Right lobe of liver (tissue), 6 donors: ENCODE measurements at places on chromosomes 12 and 14. TPM values are rescaled to one million over a fixed set of nuclear protein-coding genes. Genes with fewer than 3 reads are reported as not detected.

Gene HOXC6
- total RNA-seq, result not detected

Gene MRPS35
- total RNA-seq, result 34.6 TPM

Gene SMIM41
- not detected for total RNA-seq

Gene PLEKHA5
- total RNA-seq, result 15.4 TPM

Gene RPS6KL1
- total RNA-seq, result 4.9 TPM

Gene CEBPE
- not detected for total RNA-seq

Gene POTEG
- not detected for total RNA-seq

Gene CYP27B1
- total RNA-seq, result 1.4 TPM

Gene RDH5
- 47.3 TPM for total RNA-seq

Gene KCNA5
- total RNA-seq, result not detected

Gene IAPP
- total RNA-seq, result not detected

Gene FGFR1OP2
- total RNA-seq, result 16.8 TPM

Gene FOXN4
- not detected for total RNA-seq

Gene TM9SF1
- total RNA-seq, result 36.4 TPM

Gene NFATC4
- 2.3 TPM for total RNA-seq

Gene KLRD1
- total RNA-seq, result 2.3 TPM

Gene EPYC
- not detected for total RNA-seq

Gene DPF3
- total RNA-seq, result 3.5 TPM

Gene ERBB3
- 39.1 TPM for total RNA-seq

Gene BIN2
- total RNA-seq, result 4.0 TPM

Gene CLEC4D
- not detected for total RNA-seq

Gene ETFBKMT
- total RNA-seq, result 6.6 TPM

Gene MYF5
- not detected for total RNA-seq

Gene KCNH3
- 0.09 TPM for total RNA-seq

Gene SLC35E3
- total RNA-seq, result 6.6 TPM

Gene MAP1LC3B2
- not detected for total RNA-seq

Gene LRRK2
- 4.9 TPM for total RNA-seq

Gene ACACB
- total RNA-seq, result 237 TPM

Gene NOS1
- total RNA-seq, result 0.07 TPM

Gene TMBIM6
- total RNA-seq, result 538 TPM

Gene LTB4R2
- total RNA-seq, result 4.0 TPM

Gene SPX
- total RNA-seq, result 0.35 TPM

Gene FITM1
- total RNA-seq, result 6.7 TPM

Gene KLHL33
- 0.11 TPM for total RNA-seq

Gene PIK3C2G
- 30.0 TPM for total RNA-seq

Gene REM2
- total RNA-seq, result 0.10 TPM
